A172 (cell line): ENCODE measurements at places on chromosomes 4 and X. TPM values are rescaled to one million over a fixed set of nuclear protein-coding genes. Genes with fewer than 3 reads are reported as not detected.

Gene ADAM29
- not detected in 2 replicates for total RNA-seq

- DNase-seq, result peak; percentile 21
Measured at GRCh38 chrX:11908371-11908770, 150.3 kb downstream of the MSL3 start.

- no peak for DNase-seq
Measured at GRCh38 chr4:143502231-143502630, 11.3 kb upstream of the SMARCA5 start.

DNA sequence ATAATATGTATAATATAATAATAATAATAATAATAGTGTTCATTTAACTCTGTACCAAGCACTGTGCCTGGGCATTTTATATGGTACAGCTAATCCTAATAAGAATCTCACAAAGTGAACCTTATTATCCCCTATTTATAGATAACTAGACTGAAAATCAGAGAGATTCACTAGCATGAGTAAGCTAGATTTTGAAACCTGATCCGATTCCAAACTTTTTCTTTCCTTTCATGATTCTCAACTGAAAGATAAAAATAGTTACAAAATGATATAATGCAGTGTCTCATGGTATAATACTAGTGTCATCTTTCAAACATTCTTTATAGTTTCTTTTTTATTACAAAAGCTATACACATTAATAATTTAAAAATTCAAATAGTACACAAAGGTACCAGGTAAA, 55.9 kb upstream of the RNF128 start:
- no peak for DNase-seq

DNA sequence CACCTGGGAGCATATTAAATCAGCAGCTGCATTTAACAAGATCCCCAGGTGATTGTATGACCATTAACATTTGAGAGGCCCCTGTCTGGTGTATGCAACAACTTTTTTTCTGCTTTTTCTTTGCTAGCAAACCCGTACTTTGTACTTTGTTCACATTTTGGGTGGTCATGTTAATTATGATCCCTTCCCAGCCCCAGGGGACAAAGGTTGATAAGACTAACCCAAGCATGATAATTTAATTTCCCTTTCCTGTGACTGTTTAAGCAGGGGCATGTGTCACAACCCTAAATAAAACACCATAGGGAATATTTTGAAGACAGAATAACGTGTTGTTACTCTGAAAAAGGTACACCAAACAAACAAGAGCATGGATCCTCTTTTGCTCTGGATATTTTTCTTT, 332.0 kb downstream of the PCDH18 start:
- no peak for DNase-seq

DNA sequence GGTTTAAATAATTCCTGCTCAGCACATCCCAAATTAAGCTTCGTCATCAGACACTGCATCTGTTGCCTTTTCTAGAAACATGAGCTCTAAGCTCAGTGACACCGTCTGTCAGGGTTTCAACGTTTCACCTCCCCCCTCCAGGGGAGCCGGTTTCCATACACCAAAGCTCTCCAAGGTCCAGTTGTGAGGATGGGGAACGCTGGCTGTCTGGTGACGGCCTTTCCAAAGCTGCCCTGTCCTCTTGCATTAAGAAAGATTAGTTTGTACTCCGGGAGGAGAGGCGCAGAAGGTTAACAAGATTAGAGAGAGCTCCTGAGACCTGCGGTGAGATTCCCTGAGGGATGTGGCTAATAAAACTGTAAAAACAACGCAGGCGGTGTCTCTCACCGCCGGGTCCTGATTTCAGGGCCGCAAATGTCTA, 43.2 kb downstream of the ASMT start:
- peak; percentile 60 for DNase-seq

- DNase-seq, result no peak
Measured at GRCh38 chr4:184763150-184763780, 29.4 kb upstream of the CENPU start.

Gene GPR50
- total RNA-seq, result not detected in 2 replicates

DNA sequence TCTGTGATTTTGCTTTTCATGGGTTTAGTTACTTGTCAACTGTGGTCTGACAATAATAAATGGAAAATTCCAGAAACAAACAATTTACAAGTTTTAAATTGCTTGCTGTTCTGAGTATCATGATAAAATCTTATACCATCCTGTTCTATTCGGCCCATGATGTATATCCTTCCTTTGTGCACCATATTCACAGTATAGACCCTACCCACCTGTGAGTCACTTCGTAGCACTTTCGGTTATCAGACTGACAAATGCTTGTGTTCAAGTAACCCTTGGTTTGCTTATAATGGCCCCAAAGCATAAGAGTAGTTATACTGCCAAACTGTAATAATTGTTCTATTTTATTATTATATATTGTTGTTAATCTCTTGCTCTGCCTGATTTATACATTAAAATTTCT, 1183.4 kb upstream of the PCDH7 start:
- DNase-seq, result peak; percentile 5

GRCh38 chrX:53283099-53283498, 1.7 kb upstream of the IQSEC2 start:
- DNase-seq, result no peak

Gene TRPC3
- total RNA-seq, result 0.57 and 0.98 TPM in 2 replicates

GRCh38 chr4:105714071-105714521, 5.5 kb downstream of the GSTCD start:
- DNase-seq, result no peak

Gene CCDC110
- 2.3 and 5.3 TPM in 2 replicates for total RNA-seq
